Fibroblast of lung (primary cell): ENCODE measurements at places on chromosomes 5 and 9.

DNA sequence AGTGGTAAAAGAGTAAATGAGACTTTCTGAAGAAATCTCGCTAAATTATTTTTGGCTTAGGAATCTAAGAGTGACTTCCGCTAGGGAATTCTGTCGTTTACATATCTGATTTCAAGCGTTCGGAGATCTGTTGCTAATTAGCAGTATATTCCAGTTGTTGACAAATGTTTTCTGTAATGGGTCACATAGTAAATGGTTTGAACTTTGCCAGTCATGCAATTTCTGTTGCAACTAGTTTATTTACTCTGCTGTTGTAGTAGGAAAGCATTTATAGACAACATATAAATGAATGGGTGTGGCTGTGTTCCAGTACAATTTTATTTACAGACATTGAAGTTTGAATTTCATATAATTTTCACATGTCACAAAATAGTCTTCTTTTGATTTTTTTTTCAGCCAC lies 57.4 kb upstream of the JAK2 start:
- no peak for DNase-seq

GRCh38 chr5:76821136-76821535 lies 2.3 kb downstream of the F2RL1 start:
- no peak for DNase-seq

GRCh38 chr9:75087289-75087823 lies 599 bp downstream of the NMRK1 start:
- DNase-seq: peak; percentile 62

DNA sequence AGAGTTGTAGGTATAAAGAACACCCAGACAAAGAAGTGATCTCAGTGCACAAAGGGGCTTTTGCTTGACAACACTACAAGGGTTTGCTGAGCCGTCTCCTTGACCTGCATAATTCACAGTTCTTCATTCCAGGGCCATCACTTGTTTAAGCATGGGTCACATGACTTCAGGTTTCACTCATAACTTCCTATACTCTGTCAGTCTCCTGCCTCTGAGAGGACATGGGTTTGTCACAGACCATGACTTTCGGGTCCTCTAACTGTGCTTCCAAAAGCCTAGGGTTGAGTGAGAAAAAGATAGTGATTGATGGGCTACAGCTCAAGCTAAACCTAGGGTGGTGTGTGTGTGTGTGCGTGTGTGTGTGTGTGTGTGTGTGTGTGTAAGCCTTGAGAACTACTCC lies 166.4 kb downstream of the CDH6 start:
- DNase-seq: no peak

DNA sequence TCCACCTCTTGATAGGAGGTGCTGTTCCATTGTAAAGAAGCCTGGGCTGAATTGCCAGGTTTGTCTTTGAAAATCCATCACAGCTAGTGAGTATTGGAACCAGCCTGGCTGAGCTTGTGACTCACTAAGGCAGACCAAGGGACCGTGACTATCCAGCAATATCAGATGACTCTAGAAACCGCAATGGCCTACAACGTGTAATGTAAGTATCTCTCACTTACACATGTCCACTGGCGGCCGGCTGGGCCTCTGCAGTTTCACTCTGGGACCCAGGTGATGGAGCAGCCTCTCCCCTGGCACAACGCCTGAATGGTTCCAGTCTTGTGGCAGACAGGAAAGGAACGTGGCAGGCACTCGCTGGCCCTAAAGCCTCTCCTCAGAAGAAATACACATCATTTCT lies 3.1 kb upstream of the HRH2 start:
- no peak for DNase-seq

GRCh38 chr5:133669472-133669871 lies 57.1 kb upstream of the FSTL4 start:
- DNase-seq: no peak

DNA sequence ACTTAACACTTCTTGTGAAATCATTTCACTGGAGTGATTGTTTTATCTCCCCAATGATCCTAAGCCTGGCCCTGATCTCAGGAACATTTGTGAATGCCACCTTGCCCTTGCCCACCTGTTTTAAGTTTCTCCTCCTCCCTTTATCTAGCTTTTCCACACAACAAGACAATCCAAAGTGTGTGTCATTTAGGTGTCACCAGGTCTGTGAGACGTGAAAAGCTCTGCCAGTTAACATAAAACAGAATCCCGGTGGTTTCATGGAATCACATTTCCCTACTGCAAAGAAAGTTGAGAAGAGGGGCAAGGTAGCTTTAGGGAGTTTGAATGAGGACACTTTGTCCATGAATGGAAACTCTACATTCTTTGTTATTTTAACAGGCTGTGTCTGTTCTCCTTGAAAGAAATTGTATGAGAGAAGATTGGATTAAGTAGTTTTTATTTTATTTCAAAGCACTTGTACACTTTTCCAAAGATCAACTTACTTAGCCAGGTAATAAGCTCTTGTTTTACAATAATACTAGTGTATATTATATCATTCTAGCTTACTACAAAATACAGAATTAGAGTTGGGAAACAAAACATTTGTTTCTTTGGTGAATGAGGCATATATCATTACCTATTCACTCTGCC lies 239.0 kb downstream of the ISL1 start:
- DNase-seq: no peak

GRCh38 chr5:98768960-98769209 lies 4.6 kb upstream of the RGMB start:
- no peak for DNase-seq

DNA sequence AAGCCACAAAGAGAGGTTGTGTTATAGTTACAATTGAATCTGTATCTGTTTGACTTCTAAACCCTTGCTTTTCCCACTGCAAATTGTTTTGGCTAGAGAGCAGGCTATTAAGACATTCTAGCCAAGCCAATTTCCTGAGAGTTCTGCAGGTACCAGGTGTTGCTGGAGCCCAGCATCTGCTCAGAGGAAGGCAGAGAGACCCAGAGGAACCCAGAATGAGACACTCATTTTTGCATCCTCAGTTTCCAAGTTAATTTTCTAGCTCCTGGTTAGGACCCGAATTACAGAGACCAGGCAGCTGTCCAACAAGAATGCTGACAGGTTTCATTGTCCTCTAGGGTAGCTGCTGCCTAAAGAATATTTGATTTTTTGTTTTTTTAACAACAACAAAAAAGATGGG lies 266.2 kb downstream of the TRIM32 start:
- no peak for DNase-seq

- peak; percentile 42 for DNase-seq
Observed at GRCh38 chr5:22908586-22908985, 55.4 kb upstream of the CDH12 start.

DNA sequence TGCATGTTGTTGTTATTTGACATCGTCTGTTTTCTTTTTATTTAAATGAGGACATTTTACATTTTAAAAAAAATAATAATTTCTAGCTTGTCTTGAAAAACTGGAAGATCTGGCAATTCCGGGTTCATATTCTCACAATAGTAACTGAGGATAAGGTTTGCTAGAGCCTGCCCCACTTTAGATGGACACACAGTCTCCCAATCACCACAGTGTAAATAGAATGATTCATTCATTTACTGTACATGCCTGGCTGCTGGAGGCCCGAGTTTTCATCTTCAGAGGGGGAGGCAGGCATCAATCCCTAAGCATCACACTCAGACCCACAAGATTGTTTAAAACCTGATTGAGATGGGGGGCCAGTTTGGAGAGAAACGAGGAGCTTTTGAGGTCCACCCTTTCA lies 2039.7 kb upstream of the WWC1 start:
- no peak for DNase-seq

DNA sequence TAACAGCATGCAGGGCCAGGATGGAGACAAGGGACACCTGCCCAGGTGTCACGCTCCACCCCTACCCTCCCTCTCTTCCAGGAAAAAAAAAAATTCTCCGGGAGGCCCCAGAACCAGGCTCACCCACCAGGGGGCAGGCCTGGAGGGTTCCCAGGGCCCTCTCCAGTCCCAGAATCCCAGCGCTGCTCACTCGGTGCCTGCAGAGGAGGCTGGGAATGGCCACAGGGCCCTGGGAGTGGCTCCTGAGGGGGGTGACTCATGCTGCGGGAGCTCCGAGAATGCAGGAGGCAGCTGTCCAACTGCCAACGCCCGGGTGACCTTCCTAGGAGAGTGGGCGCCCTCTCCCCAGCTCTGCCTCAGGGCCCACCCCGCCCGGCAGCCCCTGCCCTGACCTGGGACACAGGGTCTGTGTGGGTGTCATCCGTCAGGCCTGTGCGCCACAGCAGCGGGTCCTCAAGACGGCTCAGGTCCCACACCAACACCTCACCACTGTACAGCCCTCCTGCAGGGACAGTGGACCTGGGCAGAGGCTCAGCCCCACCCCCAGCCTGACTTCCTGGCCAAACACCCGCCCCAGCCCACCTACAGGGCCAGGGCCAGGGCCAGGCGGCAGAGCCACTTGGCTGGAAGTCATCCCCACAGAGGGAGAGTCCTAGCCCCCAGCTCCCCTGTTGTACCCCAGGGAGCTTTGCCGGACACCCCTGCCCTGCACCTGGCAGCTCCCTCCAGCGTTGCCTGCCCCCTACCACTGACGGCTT lies 21.2 kb downstream of the DYNC2I2 start:
- DNase-seq: peak; percentile 95

GRCh38 chr5:89458332-89458656 lies 575.3 kb upstream of the MEF2C start:
- no peak for DNase-seq

GRCh38 chr5:151080613-151081430 lies at the start of gene TNIP1:
TNIP1 (minus strand) TSS chr5:151081034; CDS start chr5:151065095, 15,939 bp downstream.
- peak; percentile 86 for DNase-seq

GRCh38 chr9:76989501-76989900 lies 30.0 kb upstream of the FOXB2 start:
- no peak for DNase-seq

- DNase-seq: peak; percentile 43
Observed at GRCh38 chr5:39775797-39776365, 351.1 kb upstream of the DAB2 start.

GRCh38 chr5:10031817-10032216 lies 217.9 kb downstream of the ATPSCKMT start:
- DNase-seq: no peak

DNA sequence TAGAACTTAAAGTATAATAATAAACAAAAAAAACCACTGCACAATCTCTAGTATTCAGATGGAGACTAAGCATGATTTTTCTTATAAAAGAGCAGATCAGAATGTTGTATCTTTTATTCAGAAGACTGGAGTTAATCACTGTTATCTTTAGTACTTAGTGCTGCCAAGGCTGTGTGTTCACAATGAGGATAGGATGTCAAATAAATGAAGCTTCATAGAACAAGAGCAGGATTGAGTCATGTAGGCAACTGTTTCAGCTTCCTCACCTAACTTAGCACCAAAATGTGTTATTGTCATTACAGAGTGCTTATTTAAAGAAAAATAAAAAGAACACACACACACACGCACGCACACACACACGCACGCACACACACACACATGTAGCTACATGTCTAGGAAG lies 58.1 kb upstream of the CDKN2B start:
- no peak for DNase-seq

- no peak for DNase-seq
Observed at GRCh38 chr5:94575196-94575595, 43.2 kb downstream of the KIAA0825 start.

DNA sequence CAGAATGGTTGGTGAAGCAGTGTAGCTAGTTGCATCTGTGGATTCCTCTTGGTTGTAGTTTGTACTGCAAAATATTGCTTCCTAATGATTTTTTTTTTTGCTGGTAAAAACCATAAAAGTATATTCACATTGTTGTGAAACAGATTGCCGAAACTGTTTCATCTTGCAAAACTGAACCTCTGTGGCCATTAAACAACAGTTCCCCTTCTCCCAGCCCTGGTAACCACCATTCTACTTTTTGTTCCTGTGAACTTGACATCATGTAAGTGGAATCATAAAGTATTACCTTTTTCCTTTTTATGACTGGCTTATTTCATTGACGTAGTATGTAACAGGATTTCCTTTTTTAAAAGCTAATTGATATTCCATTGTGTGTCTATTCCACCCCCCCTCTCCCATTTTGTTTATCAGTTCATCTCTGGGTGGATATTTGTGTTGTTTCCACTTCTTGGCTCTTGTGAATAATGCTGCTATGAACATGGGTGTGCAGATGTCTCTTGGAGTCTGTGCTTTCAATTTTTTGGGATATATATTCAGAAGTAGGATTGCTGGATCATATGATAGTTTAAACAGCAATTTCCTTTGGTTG lies 11.8 kb downstream of the SUB1 start:
- DNase-seq: no peak

- DNase-seq: no peak
Observed at GRCh38 chr5:107919361-107919760, 248.6 kb upstream of the EFNA5 start.

DNA sequence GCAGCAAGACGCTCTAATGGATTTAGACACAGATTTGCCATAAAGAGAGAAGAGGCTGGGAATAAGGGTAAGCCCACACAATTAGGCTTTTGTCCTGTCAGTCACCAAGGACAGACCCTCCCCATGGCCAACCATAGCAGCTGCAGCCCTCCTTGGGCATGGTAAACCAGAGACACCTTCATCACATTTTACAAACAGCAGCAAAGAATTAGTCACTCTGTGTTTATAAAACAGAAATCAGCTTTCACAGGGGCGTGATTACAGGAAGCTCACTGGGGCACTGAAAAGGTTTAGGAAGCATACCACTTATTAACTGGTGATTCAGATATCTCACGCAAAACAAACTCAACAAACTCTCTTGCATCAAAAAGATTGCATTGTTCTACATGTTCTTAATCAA lies 37.3 kb upstream of the ZNF622 start:
- DNase-seq: peak; percentile 20
